CD4-positive, alpha-beta T cell treated with Interleukin-1 beta for 1 hour (primary cell): ENCODE measurements at places on chromosomes 12 and 14.

DNA sequence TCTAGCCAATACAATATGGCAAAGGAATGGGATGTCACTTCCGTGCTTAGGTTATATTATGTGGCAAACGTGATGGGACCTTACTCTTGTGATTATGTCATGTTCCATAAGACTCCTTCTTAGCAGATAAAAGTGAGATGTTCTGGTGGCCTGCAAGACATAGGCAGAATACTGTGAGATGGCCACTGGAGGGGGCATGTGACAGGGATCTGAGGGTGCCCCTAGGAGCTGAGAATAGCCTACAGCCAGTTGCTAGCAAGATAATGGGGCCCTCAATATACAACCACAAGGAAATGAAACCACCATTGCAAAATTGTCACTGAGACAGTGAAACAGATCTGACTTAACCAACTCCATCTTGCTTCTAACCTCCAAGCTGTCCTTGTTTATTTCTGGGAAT is 151.4 kb upstream of the SSTR1 start:
- peak; percentile 37 for DNase-seq

DNA sequence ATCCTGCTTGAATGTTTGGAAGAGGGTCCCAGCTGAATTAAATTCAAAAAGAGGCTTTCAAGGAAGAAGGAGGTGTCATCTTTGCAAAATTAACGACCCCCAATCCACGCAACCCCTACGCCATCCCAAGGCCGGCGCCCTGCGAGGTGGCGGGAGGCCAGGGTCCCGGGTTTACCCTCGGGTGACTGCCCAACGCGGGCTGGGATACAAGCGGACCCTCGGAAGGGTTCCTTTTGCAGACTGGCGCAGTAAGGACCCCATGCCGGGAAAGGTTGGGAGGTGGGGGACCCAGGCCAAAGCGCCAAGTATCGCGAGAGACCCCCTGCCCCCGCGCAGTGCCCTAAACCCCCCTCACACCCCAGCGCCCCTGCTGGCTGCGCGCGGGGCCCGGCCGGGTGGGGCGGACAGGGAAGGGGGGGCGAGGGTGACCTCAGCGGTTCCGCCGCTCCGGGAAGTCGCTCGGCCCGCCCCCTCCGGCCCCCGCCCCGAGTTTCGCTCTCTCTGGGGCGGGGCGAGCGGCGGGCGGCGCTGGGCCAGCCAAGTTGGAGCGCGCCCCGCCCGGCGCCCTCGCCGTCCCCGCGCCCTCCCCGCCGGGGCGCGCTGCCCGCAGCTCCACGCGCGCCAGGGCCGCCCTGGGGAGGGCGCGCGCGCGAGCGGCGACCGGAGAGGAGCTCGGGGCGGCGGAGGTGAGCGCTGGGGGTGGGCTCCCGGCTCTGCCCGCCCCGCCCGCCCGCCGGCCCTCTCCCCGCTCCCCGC is 708 bp upstream of the ZBTB42 start:
- peak; percentile 89 for DNase-seq

DNA sequence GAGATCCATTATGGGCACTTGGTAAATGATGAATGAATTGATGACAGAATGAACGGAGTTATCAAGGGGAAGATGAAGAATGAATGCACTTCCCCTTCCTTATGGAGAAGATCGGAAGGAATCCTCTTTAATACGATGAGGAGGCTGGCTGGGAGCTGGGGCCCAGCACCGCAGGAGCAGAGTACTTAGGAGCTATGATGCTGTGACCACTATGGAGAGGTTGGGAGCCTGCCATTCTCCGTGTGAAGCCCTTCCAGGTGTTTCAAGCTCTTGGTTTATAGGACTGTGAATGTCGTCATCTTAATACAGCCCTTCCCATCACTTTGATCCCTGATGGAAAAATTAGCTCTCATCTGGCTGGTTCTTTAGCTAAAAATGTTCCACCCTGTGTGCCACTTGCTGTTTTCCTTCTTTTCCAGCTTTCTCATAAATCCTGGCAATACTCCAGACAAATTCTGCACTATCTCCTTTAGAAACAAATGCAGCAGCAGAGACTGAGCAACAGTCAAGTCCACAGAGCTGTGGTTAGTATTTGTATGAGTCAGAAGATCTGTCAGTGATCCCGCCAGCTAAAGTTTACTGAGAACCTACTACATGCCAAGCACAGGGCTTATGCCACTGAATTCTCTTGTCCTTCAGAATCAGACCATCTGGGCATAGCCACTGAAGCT is 263.1 kb upstream of the CRY1 start:
- no peak for DNase-seq

GRCh38 chr14:74856366-74856765 is 19.6 kb downstream of the PROX2 start:
- DNase-seq: no peak

DNA sequence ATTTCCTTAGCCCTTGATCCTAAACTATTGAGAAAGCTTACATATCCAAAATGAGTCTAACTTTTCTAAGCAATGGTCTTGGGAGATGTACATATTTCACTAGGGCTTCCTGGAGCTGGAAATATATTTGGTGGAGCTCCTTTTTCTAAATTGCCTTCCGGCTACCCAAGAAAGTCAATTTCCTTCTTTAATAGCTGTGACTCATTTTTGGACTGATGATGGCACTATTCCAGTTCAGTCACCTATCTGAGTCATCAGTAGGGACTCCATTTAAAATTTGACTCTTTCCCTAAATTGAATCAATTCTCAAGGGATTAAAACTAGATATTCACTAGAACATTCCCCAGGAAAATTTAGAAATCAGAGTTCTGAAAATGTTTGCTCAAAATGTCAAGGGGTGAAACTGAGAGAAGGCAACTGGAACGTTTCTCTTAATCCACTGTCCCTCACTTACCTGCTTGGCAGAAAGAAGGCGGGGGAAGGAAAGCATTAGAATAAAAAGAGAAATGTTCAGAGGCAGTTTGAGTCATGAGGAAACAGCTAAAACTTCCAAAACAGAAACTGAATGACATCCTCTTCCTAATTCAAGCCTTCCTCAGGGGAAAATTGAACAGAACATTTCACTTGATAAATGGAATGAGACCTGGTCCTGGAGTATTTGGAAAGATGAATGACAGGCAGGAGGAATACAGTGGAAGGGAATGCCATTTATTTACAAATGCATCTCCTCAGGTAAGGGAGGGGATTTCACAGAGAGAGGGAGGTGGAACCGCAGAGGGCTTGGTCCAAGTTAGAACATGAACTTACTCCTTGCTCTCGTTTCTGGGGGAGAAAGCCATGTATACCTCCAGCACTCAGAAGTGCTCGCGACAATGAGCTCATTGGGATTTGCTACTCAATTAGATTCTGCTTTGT is 91.2 kb downstream of the RGS6 start:
- DNase-seq: no peak

DNA sequence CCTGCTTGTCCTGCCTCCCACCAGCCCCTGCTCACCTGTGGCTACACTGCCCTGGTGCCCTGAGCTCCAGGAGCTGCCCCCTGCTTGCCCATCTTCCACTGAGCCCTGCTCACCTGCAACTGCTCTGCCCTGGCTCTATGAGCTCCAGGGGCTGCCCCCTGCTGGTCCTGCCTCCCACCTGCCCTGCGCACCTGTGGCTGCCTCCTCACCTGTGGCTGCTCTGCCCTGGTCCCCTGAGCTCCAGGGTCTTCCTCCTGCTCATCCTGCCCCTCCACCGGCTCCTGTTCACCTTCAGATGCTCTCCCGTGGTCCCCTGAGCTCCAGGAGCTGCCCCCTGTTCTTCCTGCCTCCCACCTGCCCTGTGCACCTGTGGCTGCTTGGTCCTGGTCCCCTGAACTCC is 247.6 kb downstream of the TMEM121 start:
- no peak for DNase-seq

DNA sequence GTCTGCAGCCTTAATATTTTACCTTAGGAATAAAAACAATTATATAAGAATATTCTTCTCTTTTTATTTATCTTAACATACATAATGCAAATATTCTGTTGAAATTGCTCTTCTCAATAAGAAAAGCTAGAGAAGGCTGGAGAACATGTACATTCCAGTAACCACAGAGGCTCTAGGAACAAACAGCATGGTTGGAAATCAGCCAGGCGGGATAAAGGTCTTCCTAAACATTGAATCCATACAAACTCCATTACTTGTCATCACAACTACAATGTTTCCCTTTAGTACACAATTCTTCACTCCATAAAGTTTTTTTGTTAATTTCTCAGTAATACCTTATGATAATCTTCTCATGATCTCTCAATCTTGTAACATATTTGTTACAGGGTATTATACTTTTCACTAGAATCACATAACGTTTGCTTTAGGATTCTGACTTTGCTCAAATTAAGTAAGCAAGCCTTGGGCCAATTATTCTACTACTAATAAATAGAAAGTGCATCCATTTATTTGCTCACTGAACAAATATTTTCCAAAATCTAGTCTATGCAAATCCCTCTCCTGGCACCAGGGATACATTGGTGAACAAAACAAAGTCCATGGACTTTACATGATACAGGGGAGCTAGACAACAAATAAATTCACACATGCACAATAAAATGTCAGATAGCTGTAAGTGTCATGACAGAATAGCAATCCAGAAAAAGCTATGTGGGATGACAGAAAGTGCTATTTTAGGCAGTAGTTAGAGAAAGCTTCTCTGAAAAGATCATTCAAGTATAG is 237.5 kb upstream of the TMTC1 start:
- no peak for DNase-seq

- DNase-seq: no peak
These were observed 109.9 kb downstream of the TTC8 start for GRCh38 chr14:88934351-88934806.

DNA sequence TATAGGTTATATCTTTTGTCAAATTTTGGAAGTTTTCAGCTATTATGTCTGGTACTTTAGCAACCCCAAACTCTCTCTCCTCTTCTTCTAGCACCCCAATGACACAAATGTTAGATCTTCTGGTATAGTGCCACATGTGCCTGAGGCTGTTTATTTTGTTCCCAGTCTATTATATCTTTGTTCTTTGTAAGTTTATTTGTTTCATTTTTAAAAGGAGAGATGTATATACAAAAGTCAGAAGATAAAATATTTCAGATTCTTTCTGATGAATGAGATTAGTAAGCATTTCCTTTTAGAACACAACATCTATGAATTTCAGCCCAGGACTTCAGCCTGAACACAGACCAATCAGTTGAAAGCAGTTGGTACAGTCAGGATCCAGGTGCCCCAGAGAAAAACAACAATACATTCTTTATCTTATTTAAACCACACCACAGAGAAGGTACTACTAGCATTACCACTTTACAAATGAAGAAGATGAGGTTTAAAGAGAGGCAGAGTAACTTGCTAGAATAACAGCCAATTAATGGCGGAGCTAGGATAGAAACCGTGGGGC is 114.1 kb upstream of the BTG1 start:
- no peak for DNase-seq

DNA sequence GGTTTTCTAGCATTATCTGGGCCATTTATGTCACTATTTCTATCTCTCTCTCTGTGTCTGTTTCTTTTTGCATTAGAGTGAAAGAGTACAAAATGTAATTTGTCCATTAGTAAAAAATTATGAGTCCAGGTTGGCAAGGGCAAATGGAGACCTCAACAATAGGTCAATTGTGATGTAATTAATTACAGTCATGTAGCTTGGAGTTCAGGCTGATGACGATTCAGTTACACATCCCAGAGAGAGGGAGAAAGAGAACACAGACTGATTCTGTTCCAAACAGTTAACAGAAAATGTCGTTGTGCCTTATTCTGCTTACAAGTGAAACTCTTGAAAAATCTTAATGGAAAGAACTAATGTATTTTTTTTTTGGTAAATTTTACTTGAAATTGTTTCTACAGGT is 83.3 kb downstream of the ATXN7L3B start:
- no peak for DNase-seq

- DNase-seq: no peak
These were observed 627 bp downstream of the HOXC8 start for GRCh38 chr12:54009171-54010052.

DNA sequence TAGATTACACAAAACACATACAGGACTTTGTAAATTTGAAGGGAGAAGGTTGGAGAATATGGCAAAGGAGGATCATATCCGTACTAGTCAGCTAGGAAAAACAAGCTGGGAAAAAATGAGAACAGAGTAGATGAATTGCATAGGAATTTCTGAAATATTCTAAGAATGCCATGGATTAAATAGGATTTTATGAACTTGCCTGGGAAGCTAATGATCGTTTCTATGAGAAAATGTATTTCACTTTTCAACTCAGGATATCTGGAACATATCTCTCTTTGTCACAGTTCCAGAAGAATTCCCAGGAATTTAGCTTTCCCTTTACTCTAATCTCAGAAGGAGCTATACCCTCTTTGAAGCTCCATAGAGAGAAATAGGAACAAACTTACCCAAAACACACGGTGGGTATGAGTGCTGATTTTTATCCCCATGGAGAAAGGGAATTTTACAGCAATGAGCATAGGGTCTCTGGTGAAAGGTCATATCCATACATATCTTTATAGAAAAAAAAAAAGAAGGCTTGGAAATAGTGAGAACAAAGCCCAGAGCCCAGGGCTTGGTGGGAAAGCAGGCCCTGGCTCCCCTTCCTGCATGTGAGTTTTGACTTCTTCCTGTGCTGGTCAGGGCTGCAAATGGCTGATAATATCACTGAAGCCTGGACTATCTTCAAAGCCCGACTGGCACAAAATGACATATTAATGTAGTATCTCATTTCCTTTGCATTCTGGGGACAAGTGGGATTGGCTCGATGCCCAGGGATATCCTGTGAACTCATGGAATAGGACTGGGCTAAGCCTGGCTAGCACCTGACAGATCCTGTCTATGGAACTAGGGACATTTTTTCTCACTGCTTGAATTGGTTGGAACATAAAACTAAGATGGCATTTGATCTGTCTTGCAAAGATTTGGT is 136.3 kb downstream of the AEBP2 start:
- DNase-seq: no peak

DNA sequence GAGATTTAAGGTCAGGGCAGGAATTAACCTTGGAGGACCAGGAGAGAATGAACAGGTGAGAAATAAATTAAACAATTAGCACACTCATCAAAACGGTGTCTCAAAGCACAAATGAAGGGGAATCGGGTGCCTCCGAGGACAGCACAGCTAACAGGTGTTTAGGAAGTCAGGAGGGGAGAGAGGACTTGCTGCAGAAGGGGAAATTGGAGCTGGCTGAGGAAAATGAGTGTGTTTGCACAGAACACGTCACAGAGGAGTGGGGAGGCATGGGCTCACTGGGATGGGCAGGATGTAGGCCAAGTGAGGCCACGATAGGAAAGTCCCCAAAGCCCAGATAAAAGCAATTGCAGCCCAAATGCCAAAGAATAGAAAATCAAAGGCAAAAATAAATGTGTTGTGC is 121.7 kb downstream of the ZNF664 start:
- DNase-seq: no peak

GRCh38 chr12:108722463-108722862 is 8.9 kb downstream of the CORO1C start:
- DNase-seq: no peak

DNA sequence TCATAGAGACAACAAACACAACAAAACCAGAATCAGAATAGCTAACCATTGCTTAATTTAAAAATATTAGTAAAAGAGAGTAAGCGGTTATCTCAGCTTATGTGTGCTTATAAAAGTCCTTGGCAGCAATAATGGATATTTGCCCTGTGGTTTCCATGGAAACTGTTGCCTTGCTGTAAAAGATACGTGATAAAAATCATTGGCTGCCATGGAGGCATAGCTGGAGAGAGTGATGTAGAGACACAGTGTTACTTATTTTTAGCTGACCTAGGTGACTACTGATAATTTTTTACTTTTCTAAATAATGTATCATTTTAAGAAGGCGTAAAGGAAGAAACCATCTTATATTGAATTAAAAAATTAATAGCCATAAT is 92.9 kb downstream of the ERC1 start:
- DNase-seq: no peak

- DNase-seq: no peak
These were observed 12.8 kb downstream of the CFAP73 start for GRCh38 chr12:113162102-113163029.
